ENCODE measurements at places on chromosomes 6 and 20. TPM values are rescaled to one million over a fixed set of nuclear protein-coding genes. Genes with fewer than 3 reads are reported as not detected.

The RGL2 gene
- 39.4 TPM for total RNA-seq

The PTPRA gene
- total RNA-seq, result 29.1 TPM

DNA sequence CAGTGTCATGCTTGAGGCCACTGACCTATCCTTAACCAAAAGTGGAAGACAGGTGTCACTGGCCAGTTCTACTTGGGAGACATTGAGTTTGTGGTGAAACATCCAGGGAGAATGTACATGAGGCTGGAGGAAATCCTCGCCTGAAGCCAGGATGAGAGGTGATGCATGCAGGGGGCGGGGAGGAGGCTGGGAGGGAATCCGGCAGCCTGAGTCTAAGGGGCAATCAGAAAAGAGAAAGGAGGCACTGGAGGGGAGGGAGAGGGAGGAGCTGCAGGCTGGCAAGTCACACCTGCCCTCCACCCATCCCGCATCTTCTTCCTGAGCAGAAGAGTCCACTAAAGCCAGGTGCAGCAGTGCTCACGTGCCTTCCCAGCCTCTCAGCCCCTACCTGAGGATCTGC, 14.9 kb upstream of the DDO start:
- DNase-seq, result no peak

GRCh38 chr6:35442693-35443092, 9.4 kb upstream of the FANCE start:
- DNase-seq, result no peak

GRCh38 chr6:33171016-33171879, 21.0 kb downstream of the COL11A2 start:
- DNase-seq, result no peak

GRCh38 chr6:116419069-116419786, 41.9 kb upstream of the CALHM6 start:
- no peak for DNase-seq

All from pulmonary artery endothelial cell (primary cell).